Heart right ventricle (tissue), 16 donors: ENCODE measurements at places on chromosomes 6 and 20. TPM values are rescaled to one million over a fixed set of nuclear protein-coding genes. Genes with fewer than 3 reads are reported as not detected.

RAET1L gene
- polyA plus RNA-seq: not detected

EFCAB8 gene
- 0.15 TPM for polyA plus RNA-seq

TRIM15 gene
- not detected for polyA plus RNA-seq

KHDRBS2 gene
- polyA plus RNA-seq: not detected

WDR46 gene
- polyA plus RNA-seq: 27.4 TPM

DACT2 gene
- polyA plus RNA-seq: 0.29 TPM

PRDM13 gene
- polyA plus RNA-seq: not detected

STAU1 gene
- polyA plus RNA-seq: 31.3 TPM

GRCh38 chr6:147137986-147138385, 66.2 kb upstream of the STXBP5 start:
- DNase-seq: no peak

DNA sequence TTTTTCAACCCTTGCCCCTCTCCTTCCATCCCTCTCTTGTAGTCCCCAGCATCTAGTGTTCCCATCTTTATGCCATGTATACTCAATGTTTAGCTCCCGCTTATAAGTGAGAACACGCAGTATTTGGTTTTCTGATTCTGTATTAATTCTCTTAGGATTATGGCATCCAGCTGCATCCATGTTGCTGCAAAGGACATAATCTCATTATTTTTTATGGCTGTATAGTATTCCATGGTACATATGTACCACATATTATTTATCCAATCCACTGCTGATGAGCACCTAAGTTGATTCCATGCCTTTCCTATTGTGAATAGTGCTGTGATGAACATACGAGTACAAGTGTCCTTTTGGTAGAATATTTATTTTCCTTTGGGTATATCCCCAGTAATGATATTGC, 66.8 kb downstream of the UNC5CL start:
- no peak for DNase-seq

GRCh38 chr6:53360093-53360912, 11.6 kb upstream of the ELOVL5 start:
- DNase-seq: no peak

DNA sequence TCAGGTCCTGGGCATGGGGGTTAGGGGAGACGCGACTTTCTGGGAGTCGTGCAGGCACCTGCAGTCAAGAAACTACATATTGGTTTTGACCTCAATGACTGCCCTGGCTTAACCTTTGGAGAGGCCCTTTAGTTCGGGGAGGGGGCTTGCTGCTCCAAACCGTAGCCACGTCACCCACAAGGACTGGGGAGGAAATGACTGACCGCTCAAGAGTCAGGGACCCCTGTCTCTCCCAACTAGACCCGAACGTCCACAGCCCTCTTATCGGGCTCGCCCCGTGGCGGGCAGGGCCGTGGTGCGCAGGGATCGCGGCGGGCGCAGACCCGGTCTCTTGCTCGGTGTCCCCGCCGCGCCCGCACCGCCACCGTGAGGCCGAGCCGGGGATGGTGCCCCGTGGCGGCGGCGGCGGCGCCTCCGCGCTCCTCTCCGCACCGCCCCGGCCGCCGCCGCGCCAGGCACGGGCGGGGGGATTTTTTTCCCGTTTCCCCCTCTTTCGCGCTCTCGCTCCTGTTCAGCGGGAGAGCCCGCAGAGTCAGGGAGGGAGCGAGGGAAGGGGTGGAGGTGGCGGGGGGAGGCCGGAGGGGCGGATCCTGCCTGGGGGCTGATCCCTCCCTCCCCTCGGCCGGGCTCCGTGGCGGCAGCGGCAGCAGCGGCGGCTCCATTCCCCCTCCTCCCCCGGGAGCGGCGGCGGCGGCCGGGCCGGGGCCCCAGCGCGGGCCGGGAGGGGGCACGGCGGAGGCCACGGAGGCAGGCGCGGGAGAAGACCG, at the start of gene BRPF3:
TSS of gene BRPF3 (plus strand) at position 632 of the 767 bp plus-strand sequence. CDS start 3,579 bp downstream, outside the sequence.
- peak; percentile 84 for DNase-seq

- DNase-seq: no peak
These were observed 212.7 kb downstream of the TMEM242 start for GRCh38 chr6:157110607-157111006.

DNA sequence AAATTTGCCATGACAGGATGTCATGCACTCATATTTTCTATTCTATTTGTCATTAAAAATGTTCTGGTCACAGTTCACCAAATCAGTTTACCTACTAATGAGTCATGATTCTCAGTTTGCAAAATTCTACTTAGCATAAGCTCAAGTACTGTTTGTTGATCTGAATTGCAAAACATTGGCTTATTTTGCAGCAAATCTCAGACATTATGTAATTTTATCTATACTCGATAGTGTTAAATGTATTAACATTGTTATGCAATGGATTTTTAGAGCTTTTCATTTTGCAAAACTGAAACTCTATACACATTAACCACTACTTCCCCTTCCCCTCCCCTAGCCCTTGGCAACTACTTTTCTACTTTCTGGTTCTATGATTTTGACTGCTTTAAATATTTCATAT, 213.8 kb upstream of the ZFP64 start:
- no peak for DNase-seq

GRCh38 chr6:133114973-133115372, 126.2 kb upstream of the EYA4 start:
- DNase-seq: no peak

DNA sequence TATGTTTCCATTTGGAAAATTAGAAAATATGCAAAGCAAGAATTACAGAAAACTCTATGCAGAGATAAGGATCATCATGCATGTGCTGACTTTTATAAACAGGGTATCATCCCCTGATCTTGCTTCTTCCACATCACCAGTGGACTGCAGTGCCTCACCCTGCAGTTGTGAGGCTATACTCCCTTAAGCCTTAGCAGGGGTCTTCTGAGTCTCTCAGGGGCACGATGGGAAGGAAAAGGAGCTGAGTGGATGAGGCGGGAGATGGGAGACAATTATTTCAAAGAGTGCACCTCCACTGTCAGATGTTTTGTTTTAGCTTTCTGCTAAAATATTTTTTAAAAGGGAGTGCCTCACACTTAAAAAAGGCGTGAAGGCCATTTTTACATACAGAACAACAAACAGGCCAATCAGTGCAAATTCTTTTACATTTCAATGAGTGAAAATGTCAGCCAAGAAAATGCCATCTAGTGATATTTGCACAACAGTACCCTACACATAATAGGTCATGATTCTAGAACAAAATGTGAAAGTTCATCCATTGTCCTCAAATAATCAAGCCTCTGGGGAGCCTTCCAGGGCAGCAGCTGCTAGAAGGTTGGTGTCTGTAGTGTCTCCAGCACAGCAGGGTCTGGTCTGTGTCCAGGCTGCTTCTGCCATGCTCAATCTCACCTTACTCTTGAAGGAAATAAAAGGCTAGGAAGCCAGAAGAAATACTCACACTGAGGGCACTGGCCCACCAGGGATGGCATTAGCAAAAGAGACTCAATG, 13.2 kb upstream of the SERPINB9 start:
- DNase-seq: no peak

DNA sequence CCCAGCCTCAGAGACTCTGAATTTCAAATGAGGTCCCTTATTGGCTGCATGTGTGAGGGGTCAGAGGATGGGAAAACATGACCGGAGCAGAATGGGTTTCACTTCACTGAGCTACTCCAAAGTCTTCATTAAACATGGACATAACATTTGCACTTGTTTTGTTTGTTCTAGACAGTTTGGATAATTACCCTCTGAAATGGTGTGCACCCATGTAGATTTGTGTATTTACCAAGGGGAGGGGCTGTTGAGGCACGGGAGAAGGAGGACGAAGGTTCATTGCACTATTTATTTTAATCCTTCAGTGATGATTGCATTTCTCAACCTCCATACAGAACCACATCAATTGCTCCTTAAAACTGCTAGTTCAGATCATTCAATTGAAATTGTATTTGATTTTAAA, 364.2 kb downstream of the TFAP2B start:
- DNase-seq: no peak

- DNase-seq: peak; percentile 25
These were observed 45.3 kb downstream of the B4GALT5 start for GRCh38 chr20:49668181-49668877.

DNA sequence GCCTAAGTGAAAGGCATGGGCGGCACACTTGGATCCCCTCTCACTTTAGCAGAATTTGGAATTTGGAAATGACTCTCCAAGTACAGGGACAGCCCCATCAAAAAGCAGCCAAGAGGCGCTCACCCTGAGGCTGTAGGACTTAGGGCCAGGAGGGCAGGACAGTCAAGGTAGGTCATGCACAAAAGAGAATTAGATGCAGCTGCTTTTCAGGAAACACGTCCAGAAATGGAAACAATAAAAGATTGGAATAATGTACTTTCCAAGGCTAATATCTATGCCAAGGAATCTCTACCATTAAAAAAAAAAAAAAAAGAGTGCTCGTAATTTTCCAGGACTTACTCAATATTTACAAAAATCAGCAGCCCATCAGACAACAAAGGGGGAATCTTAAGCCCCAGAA, 19.9 kb downstream of the PREP start:
- DNase-seq: no peak

- DNase-seq: no peak
These were observed 29.7 kb upstream of the GATA5 start for GRCh38 chr20:62505337-62506045.

- DNase-seq: peak; percentile 18
These were observed 11.2 kb downstream of the SLC35A1 start for GRCh38 chr6:87483929-87484328.

- no peak for DNase-seq
These were observed 160.5 kb upstream of the GRIK2 start for GRCh38 chr6:101232961-101233360.

- DNase-seq: no peak
These were observed 350.8 kb upstream of the RSPO3 start for GRCh38 chr6:126767711-126768110.

DNA sequence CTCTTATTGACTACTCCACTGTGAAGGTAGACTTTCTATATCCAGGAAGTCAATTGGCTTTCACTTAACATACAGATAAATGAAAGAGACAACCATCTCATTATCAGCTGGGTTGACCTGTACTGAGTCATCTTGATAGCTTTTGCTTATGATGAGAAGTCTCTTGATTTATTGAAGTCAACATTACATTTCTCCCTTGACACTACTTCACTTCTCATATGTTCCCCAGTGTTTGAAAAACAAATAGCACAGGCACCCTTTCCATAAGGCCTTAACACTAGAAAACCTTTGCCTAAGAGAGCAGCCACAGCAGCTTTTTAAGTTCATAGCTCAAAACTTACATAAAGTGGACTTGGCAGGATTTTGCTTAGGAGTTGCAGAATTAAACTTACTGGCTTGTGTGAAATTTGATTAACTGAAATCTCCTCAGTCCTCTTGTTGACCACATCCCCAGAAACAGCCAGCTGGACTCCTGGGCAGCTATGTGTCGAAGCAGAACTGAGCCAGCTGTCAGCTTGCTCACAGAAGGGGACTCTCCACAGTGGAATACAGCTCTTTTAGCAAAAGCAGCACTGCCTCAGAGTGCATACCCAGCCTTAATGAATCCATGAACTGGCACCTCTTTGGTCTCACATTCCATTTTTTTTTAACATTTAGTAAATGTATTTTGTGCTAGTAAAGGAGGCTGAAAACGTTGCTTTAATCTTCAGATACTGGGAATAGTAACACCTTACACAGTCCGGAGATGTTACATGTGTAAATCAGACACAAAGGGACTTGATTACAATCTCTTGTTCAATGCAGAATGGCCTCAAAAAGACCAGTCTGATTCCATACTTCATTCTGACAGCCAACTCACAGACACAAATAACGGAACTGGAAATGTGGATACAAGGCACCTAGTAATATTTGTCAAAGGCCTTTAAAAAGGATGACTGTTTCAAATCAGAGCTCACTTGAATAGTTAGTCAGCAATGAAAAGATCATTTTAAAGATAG, 1532.7 kb downstream of the HACE1 start:
- DNase-seq: no peak

DNA sequence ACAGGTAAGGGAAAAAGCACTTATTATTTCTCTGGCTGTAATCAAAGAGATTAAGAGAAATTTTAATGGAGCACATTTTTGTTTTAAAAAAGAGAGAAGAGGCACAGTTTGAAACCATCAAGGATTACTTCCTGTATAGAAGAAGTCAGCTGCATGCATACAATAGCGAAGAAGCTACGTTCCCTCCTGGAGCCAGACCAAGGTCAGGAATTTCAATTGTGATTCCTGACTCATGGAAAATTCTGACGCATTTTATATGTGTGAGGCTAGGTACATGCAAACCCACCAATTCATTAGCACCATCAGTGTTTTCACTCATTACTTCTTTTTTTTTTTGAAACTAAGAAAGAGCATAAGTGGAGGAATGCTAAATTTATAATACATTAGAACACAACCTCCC, 232.7 kb upstream of the SGK1 start:
- DNase-seq: peak; percentile 38

GRCh38 chr6:152632121-152632782, 4.9 kb downstream of the SYNE1 start:
- no peak for DNase-seq

- no peak for DNase-seq
These were observed 75.1 kb downstream of the ADGRG6 start for GRCh38 chr6:142376800-142377496.

DNA sequence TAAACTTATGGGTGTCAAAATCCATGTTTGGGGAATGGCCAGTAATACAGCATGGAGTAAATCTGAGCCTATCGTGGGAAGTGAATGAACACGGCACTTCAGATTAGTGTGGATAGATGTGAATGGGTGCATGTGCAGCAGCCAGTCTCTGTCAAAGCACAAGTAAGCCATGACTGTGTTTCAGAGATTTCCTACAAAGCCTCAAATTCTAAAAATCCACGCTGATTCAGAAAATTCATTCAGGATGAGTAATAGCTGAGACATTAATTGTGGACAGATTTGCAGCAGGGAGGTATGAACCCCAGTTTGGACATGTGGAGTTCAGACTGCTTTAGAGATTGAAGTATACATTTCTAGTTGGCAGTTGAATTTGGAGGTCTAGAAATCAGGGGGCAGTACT, 115.1 kb downstream of the QKI start:
- no peak for DNase-seq

DNA sequence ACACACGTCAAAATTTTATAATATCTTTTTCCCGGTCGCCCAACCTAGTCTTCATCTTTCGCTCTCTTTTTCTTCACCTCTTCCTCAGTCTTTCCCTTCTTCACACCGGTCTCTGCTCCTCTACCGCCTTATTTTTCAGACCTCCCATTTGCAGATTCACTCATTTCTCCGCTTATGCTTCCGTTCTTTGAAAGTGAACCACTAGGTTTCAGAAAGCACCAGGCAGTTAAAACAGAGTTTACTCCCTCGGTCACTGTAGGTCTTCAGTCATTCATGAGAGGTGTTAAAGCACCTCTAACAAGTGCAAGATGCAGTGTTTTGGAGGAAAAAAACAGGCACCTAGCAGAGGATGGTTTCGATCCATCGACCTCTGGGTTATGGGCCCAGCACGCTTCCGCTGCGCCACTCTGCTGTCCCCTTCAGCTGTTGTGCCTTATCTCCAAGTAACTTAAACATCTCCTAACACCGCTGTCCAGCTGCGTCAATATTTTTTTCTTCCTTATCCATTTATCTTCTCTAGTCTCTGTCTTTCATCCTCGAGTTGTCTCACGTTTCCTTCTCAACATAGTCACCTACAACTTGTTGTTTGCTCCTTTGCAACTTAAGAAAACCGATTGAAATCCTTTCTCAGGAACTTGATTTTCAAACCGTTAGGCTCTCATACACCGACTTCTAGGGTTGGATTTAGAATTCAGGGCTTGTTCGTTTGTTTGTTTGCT, 119.7 kb upstream of the ZNF184 start:
- DNase-seq: no peak
